ENCODE measurements at places on chromosomes 6 and 20.

GRCh38 chr6:135673501-135674309 lies 176.2 kb upstream of the AHI1 start:
- DNase-seq = no peak

GRCh38 chr6:12343440-12344162 lies 53.4 kb downstream of the EDN1 start:
- DNase-seq = no peak

- no peak for DNase-seq
These were observed 35.4 kb downstream of the ZNF133 start for GRCh38 chr20:18323705-18324104.

DNA sequence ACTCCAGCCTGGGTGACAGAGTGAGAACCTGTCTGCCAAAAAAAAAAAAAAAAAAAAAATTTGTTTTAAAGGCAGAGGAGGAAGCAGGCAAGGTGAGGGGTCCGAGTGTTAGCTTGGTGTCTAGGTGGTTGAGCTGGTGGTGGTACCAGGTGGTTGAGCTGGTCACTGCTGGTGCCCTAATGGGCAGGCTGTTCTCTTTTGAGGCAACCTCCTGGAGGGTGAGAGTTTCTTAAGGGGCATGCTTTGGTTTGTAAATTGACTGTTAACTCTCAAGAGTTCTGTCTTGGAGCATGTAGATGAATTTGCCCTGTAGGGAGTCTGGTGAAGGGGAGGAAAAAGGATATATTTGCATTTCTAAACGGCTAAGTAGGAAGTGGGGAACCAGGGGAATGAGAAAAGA lies 52.7 kb downstream of the BANF2 start:
- no peak for DNase-seq

DNA sequence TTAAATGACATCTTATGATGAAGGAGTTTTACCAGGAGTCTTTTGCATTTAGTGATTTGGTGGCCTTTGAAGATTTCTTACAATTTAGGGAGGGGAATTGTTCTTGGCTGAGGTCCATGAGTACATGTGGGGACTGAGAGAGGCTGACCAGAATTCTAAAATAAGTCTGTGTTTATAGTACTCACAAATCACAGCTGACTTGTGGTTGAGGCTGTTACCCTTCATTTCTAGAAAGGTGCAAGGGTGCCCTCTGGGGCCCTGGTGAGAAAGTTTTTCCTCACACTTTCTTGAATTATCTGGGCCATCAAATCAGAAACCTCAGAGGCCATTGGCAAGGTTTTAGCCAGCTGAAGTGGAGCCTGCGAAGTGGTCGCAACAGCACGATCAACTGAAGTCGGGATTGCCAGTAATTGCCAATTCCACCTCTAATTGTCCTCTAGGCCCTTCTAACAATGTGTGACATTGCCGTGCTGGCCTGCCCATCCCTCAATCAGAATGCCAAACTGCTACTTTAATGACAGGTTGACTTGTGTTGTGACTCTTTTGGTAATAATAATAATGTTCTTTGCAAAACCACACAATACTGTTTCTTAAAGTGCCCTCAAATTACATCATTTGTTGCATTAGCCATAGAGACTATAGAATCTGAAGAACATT lies 221.6 kb downstream of the OGFRL1 start:
- peak; percentile 70 for DNase-seq

GRCh38 chr6:108734271-108734922 lies 113.8 kb upstream of the ARMC2 start:
- DNase-seq = no peak

DNA sequence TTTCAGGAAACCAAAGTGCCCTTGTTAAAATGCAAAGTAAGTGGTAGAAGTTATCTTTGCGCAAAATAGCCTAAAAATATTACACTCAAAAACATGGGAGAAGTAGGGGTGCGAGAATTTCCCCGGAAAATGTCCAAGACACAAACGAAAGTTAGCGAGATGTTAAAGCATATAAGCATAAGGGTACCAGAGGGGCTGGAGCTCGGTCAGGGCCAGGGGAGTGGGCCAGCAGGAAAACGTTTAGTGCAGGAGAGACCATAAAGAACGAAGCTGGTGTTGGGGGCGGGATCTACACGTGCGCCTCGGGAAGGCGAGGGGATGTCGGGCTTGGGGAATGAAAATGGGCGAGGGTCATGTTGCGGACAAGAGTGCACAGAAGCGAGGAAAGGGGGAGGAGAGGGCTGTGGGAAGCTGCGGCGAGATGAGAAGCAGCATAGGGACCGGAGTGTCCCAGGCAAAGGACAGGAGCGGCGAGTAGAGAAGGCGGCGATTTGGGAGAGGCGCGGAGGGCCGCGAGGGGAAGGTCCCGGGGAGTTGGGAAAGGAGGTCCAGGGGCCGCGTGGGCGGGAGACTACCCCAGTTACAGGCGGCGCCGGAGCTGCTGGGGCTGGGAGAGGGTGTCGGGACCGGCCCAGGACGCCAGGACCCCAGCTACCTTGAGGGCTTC lies 600 bp downstream of the XPO5 start:
- DNase-seq = peak; percentile 5

- DNase-seq = no peak
These were observed 41.7 kb downstream of the COL19A1 start for GRCh38 chr6:69907981-69908498.

DNA sequence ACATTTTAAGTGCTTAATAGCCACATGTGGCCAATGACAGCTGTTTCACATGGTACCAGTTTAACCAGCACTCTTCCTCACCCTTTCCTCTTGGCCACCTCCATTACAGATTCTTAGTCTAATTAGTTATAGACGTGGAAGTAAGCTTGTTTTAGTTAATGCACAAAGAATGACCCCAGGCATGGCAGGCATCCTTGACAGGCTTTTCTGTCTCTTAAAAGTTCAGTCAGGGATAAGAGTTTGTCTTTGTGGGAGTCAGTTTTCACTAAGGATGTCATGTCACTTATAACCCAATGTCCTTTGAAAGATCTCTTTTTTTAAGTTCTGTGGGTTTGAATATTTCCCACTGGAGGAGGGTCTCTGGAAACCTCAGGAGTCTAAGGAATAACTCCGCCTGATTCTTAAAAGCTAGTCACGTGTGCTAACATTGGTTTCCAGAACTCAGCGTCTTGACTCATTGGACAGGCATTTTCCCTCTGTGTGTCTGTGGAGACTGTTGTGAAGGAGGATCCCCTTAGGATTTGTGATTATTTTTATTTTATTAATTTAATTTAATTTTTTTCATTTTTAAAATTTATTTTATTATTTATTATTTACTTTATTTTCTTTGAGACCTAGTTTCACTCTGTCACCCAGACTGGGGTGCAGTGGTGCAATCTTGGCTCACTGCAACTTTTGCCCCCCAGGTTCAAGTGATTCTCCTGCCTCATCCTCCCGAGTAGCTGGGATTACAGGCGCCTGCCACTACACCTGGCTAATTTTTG lies 171.4 kb downstream of the ZFAND3 start:
- peak; percentile 68 for DNase-seq

DNA sequence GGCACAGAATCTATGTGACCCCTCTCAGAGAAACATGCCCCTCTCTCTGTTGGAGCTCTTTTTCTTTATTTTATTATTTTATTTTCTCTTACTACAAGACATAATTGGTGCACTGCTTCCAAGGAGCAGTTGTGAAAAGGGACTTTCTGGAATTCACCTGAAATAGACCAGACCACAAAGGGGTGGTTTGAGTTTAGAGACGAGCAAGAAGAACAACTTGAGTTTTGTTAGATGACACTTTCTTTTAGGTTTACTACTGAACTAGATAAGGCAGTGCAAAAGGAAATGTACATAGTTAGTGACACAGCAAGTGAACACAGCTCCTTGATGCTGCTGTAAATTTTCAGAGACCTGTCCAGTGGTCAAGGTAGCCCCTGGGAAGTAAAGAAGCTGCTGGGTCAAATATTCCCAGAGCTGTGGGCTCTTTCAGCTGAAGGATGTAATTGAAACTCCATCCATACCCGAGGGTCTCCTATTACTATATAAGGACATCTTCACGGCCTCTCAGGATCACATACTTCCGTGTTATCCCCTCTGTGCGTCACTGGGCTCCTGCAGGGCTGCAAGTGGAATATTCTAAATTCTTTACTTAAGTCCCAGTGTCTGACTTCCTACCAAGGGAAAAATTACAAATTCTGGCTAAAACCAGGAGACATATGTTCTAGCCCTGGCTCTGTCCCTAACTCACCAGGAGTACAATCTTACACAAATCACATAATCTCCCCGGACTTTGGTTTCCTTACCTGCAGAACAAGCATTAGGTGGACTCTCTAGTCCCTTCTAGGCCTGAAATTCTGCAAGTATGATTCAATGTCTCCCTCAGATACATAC lies 69.1 kb upstream of the ADTRP start:
- no peak for DNase-seq

- DNase-seq = no peak
These were observed 12.8 kb upstream of the CCDC167 start for GRCh38 chr6:37512400-37513011.

DNA sequence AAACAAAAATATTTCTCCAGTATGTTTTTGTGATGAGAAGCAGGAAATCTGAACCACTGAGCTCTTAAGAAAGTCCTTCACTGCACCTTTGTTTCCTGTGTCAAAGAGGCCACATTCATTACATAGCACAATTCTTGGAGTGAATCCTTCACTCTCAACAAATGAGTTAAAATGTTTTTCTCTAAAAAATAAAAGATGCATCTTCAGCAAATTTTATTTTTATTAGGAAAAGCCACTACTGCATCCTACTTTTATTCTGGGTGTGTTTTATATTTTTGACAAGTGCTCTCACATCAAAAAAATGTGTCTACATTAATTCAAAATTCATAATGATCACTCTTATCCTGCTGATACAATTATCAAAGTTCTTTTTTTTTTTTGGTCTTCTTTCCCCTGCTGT lies 76.3 kb downstream of the PLCB4 start:
- no peak for DNase-seq

- peak; percentile 17 for DNase-seq
These were observed 3.2 kb downstream of the TTBK1 start for GRCh38 chr6:43246301-43247113.

GRCh38 chr6:143405373-143406154 lies 44.9 kb downstream of the ADAT2 start:
- no peak for DNase-seq

- no peak for DNase-seq
These were observed 153.8 kb downstream of the INSM1 start for GRCh38 chr20:20521736-20522135.

GRCh38 chr20:49210757-49211110 lies 8.5 kb upstream of the DDX27 start:
- no peak for DNase-seq

GRCh38 chr6:170018936-170019817 lies 267.8 kb downstream of the ERMARD start:
- DNase-seq = no peak

- no peak for DNase-seq
These were observed 46.7 kb upstream of the ISM1 start for GRCh38 chr20:13174402-13174801.

GRCh38 chr6:35179901-35180535 lies 33.7 kb upstream of the SCUBE3 start:
- no peak for DNase-seq

DNA sequence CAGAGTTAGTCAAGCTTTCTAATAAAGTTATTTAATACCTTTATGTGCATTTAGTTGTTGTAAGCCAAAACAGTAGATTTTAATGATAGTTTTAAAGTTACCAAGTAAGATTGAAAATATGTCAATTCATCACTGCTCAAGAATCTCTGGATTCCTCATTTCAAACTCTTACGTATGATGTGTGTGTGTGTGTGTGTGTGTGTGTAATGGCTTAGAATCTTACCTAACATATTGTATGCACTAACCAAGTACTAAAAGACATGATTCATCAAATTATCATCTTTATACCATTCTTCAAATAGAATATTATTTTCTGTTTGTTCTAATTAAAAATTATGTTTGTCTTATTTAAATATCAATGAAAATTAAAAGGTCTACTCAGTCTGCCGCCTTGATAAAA lies 41.5 kb upstream of the ZNF337 start:
- DNase-seq = no peak

GRCh38 chr6:307065-307814 lies 15.0 kb downstream of the DUSP22 start:
- no peak for DNase-seq

DNA sequence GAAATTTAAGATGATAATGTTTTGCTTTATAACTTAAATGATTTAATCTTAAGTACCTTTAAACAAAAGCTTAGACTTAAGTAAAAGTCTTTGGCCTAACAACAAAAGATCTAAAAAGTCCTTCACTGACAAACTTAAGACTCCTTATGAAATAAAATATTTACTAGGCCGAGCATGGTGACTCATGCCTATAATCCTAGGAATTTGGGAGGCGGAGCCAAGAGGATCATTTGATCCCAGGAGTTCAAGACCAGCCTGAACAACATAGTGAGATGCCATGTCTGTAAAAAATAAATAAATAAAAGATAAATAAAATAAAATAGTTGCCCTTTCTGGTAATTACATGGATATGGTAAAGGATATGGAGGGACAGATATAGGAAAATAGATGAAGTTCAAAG lies 12.4 kb downstream of the KATNA1 start:
- DNase-seq = no peak

DNA sequence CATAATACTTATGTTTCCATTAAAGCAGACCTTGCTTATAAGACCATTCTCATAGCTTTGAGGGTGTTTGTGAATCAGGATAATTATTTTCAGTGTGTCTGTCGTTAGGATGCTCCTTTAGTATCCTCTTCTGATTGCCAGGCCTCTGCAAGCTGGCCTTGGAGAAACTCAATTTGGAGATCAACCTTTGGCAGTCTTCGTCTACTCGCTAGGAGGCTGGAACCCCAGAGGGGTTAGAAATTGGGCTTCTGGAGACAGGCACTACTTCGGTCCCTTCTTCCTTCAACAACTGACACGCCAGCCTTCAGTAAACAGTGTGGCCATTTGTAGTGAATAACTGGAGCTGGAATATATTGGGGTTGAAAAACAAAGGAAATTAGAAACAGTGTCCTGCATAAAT lies 100.8 kb upstream of the CITED2 start:
- DNase-seq = no peak

All from SK-MEL-5 (cell line).